ENCODE measurements at places on chromosomes 11 and 22.

DNA sequence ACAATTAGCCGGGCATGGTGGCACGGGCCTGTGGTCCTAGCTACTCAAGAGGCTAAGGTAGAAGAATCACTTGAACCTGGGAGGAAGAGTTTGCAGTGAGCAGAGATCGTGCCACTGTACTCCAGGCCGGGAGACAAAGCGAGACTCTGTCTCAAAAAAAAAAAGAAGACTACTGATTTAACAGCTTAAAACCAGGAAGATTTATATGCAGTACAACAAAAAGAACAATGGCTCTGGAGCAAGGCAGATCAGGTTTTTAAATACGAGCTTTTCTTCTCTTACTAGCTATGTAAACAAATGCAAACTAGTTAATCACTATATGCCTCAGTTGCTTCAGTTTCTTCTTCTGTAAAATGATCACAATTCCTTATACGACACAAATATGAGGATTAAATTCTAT is 6.9 kb downstream of the FAM168A start:
- DNase-seq = no peak

DNA sequence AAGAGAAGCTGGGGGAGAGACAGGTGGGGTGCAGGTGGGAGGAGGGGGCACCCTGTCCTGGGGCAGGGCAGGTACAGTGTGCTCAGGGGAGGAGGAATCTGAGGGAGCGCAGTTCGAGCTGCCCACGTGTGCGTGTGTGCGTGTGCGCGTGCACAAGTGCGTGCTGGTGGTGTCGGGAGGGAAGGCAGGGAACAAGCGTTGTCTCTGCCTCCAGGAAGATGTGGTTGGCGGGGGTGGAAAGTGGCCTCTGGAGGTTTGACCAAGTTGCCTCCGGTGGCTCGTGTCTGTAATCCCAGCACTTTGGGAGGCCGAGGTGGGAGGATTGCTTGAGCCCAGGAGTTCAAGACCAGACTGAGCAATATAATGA is 49.9 kb upstream of the THY1 start:
- DNase-seq = no peak

- no peak for DNase-seq
Observed at GRCh38 chr11:70159627-70160570, 43.2 kb upstream of the FADD start.

GRCh38 chr11:76910620-76911414 is 50.1 kb downstream of the ACER3 start:
- DNase-seq = no peak

DNA sequence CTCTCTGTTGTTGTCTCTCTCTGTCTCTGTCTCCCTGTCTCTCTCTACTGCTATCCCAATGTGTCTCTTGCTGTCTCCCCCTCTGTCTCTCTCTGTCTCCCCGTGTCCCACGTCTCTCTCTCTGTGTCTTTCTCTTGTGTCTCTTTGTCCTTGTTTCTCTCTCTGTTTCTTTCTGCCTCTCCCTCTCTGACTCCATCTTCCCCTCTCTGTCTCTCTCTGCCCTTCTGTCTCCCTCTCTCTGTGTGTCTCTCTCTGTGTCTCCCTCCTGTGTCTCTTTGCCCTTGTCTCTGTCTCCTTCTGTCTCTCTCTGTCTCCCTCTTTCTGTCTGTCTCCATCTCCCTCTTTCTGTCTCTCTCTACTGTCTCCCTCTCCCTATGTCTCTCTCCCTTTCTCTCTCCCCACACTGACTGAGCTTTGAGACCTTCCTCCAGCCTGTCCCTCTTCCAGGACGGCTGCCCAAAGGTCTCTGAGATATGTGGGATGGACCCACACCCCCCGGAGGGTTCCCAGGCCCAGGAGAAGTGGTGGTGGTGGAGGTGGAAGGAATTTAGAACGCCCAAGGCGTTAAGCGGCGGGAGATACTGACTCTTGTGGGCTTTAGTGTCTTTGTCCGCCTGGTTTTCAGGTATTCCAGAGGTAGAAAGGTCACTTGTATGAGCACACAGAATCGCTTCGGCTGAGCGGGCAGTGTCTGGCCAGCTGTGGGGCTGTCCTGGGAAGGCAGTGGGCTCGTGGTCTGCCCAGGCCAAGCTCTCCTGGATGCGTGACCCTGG is 65.5 kb upstream of the CCND1 start:
- DNase-seq = no peak

- DNase-seq = no peak
Observed at GRCh38 chr11:2529636-2530035, 84.8 kb downstream of the KCNQ1 start.

- DNase-seq = no peak
Observed at GRCh38 chr11:131688048-131688693, 317.8 kb downstream of the NTM start.

GRCh38 chr22:45799291-45799690 is 127.7 kb downstream of the ATXN10 start:
- no peak for DNase-seq

DNA sequence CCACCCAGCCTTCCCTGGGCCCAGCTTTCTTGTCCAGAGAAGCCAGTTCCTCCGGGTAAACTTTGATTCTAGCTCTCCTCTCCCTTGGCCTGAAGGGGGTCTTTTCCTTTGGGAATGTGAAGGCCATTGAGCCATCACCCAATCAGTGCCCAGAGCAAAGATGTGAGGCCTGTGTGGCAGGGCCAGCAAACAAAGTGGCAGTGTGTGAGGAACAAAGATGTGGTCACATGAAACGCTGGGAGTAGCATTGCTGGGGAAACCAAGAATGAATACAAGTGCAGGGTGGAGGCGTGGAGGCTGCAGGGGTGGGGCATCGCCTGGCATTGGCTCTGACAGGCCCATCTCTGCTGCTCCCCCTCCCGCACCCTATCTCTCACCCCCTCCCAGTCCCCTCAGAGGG is 91.9 kb upstream of the BID start:
- DNase-seq = no peak

- DNase-seq = no peak
Observed at GRCh38 chr22:45083659-45084305, 74.0 kb upstream of the PHF21B start.

- DNase-seq = no peak
Observed at GRCh38 chr11:72293910-72294615, 50.1 kb upstream of the PHOX2A start.

DNA sequence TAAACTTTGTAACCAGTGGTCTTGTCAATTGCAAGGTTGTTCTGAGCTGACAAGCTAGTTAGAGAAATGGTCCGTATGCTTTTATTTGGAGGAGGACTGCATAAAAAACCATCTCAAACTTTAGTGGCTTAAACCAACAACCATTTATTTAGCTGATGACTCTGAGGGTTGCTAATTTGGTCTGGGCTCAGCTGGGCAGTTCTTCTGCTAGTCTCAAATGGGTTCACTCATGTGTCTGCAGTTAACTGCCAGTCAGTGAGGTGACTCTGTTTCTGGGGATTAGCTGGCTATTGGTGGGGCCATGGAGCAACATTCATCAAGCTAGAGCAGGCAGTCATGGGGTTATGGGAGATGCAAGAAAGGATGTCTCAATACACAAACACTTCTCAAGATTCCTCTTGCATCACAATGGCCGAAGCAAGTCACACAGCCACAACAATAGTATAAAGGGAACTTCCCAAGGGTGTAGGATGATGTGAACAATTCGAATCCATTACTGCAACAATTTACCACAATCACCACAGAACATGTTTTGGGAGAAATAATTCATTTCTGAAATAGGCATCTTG is 521.9 kb downstream of the INSC start:
- no peak for DNase-seq

- DNase-seq = no peak
Observed at GRCh38 chr11:123527947-123528346, 97.9 kb downstream of the GRAMD1B start.

- DNase-seq = no peak
Observed at GRCh38 chr22:22403771-22404170, 104.8 kb downstream of the ZNF280B start.

DNA sequence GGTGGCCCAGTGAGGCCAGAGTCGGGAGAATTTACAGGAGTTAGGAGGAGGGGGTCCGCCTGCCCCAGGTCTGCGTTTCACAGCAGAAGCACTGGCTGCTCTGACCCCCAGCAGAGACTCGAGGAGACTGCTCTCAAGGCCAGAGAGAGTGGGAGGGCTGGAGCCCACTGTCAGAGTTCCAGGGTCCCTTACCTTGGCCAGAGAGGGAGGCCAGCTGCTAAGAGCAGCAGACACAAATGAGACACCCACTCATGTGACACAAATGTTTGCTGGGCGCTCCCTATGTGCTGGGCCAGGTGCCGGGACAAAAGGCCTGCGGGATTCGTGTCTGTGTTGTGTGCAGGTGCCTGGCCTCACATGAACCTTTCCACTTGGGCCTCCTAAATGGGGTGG is 2.8 kb upstream of the TNFRSF13C start:
- no peak for DNase-seq
